ENCODE measurements at places on chromosomes 5 and 9.

GRCh38 chr5:21784487-21784886, 1068.7 kb downstream of the CDH12 start:
- no peak for DNase-seq

GRCh38 chr9:87732756-87733155, 6.8 kb downstream of the CTSL start:
- DNase-seq: no peak

GRCh38 chr5:139961435-139962157, 81.5 kb downstream of the NRG2 start:
- no peak for DNase-seq

GRCh38 chr5:142722146-142722545, 36.3 kb upstream of the FGF1 start:
- DNase-seq: no peak

DNA sequence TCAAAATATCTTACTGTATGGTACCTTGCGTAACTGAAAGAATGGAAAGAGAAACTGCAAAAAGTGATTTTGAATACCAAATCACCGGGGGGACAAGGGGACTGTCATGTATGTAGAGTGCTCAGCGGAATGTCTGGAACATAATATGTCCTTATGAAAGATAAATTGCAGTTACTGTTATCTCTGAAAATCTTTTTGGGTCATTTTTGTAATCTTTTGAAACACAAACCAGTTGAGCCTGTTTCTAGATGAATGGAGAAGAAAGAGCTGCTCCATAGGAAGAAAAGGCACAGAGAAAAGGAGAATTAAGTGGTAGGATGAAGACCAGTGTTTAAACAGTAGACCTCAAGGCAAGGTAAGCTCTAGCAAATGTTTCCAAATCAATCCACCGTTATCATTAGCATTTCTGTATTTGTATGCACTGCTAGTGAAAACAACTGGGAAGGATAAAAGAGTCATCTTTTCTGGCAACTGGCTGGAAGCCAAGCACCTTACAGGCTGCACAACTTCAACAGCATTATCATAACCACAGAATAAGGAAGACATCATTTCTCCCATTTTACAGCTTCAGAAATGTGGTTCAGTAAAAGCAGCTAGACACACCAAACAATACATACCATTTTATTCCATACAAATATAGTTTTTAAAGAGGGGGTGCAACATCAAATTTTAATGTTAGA, 158.5 kb downstream of the TRPM3 start:
- DNase-seq: no peak

DNA sequence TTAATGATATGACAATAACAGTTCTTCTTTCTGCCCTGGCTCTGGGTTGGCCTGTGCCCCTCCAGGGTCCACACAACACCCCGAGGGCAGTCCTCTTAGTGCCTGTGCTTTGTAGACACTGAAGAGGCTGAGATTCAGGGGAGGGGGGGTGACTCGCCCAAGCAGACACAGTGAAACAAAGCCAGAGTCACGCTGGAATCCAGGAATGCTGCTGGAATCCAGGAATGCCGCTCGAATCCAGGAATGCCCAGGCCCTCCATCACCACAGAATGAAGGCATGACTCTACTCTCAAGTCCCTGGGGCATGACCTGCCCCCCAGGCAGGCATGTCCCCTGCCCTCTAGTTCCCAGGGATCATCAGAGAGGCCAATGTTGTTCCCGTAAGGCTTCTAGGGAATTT, 73.1 kb downstream of the LRSAM1 start:
- DNase-seq: no peak

GRCh38 chr9:134570151-134570621, 71.4 kb upstream of the COL5A1 start:
- DNase-seq: peak; percentile 81

- no peak for DNase-seq
These were observed 19.8 kb upstream of the MYORG start for GRCh38 chr9:34396276-34397214.

- no peak for DNase-seq
These were observed 282.5 kb downstream of the ICE1 start for GRCh38 chr5:5705010-5705409.

DNA sequence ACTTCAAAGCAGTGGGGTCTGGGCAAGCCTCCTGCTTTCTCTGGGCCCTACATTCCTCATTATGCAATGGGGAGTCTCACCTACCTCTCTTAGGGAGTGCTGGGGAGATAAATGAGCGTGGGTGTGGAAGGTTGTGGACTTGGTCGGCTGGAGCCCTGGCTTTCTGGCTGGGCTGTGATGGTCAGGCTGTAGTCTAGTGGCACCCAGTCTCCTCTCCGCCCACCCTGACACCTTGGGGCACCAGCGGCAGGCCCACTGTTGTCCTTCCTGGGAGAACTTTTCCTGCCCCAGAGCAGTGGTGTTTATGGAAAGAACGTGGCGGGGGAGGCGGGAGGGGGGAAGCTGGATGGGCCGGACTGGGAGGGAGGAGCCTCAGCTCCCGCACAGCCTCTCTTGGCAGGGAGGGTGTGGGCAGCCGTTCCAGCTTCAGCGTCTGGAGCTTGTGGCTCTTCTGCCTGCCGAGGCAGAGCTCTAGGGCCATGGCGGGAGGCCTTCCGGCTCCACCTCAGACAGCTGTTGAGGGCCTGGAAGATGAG, 4.1 kb downstream of the PTGS1 start:
- DNase-seq: no peak

DNA sequence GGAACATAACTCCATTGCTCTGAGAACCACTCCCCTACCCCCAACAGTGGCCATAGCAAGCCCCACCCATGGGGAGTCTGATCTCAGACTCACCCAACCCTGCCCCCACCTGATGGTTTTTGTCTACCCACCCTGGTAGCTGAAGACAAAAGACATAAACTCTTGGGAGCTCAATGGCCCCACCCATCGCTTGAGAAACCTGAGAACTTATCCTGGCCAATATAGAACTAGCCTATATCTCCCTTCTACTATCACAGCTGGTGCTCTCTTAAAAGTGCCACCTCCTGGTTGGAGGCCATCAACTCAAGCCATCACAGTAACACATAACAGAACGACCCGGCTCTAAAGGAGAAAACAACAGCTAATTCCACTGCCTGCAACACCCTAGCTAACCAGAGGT, 47.9 kb upstream of the SNAPC3 start:
- no peak for DNase-seq

- DNase-seq: no peak
These were observed 107.4 kb downstream of the FBXO38 start for GRCh38 chr5:148491015-148491792.

DNA sequence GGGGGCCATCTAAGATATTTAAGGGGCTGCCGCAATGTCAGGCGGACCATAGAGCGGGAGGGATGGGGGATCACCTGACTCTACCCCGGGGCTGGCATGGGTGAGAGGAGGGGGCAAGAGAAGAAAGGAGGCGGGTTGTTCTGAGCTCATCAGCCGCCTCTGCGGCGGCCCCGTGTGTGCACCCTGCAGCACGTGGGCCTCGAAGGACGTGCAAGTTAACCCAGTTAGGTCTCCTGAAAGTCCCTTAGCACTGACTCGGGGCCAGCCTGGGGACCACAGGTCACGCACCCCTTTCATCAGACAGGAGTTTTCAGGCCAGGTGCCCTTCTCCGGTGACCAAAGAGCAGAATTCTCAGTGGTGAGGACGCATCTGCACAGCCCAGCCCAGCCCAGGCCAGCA, 58.0 kb downstream of the UBE2QL1 start:
- no peak for DNase-seq
